NCI-H82 (cell line): ENCODE measurements at places on chromosomes 5 and 9.

- no peak for DNase-seq
These were observed 2339.2 kb downstream of the MAT2B start for GRCh38 chr5:165844571-165844970.

GRCh38 chr5:148991566-148991965, 71.3 kb downstream of the SH3TC2 start:
- DNase-seq = no peak

- DNase-seq = peak; percentile 73
These were observed 19.8 kb upstream of the NUDT12 start for GRCh38 chr5:103582364-103582763.

DNA sequence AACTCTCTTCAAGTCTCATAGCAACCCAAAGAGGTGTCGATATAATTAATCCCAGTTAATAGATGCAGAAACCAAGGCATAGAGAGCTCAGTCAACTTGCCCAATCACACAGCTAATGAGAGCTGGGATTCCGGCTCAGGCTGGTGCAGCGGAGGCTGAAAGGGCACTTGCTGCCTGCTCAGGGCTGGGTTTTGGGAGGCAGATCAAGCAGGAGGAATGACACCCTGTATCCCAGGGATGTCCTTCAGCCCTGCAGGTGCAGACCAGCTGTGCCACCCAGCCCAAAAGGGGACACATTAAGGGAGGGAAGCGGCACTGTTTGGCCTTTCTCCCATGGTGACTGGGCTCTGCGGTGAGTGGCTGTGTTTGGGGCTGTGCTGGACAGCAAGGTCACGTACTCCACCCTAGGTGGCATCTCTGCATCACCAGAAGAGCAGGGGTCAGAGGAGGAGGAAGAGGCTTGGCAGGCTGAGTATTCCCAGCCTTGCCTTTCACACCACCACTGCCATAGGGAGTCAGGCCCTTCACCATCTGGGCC, 124.1 kb downstream of the MVB12B start:
- DNase-seq = no peak

- DNase-seq = peak; percentile 7
These were observed 55.0 kb upstream of the SLC46A2 start for GRCh38 chr9:112945620-112946208.

- no peak for DNase-seq
These were observed 122.6 kb downstream of the SAXO1 start for GRCh38 chr9:18910435-18910834.

GRCh38 chr5:59123595-59124561, 541.0 kb downstream of the RAB3C start:
- peak; percentile 77 for DNase-seq

DNA sequence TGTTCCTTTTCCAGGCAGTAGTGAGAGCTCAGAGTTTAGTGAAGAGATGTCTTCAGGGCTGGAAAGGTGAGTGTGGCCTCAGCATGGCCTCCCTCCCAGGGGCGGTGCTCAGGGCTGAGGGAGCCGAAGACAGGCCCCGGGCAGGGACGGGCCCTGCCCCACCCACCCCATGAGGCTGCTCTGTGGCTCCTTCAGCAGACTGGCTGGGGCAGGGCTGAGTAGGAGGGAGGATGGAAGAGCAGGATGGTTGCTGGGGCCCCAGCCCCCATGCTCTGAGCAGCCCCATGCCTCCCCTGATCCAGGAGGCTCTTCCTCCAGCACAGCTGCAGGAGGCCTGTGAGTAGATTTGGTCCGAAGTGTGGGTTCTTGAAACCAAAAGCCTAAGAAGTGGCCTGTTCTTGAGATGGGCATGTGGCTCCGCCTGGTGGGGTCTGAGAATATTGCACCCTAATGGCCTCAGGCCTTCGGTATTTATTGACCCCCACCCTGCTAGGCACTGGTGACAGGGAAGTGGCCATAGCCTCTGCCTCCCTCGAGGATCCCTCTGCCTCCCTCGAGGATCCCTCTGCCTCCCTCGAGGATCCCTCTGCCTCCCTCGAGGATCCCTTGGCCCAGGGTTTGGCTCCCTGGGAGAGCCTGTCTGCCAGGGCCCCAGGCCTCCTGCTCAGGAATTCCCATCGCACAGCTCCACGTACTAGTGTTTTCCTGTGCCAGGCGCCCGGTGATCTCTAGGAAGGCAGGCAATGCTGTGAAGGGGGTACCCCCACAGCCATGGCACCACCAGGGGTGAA, 65.4 kb upstream of the GARNL3 start:
- peak; percentile 88 for DNase-seq

GRCh38 chr9:6576987-6577386, 68.5 kb downstream of the GLDC start:
- no peak for DNase-seq

GRCh38 chr5:90747693-90748092, 189.1 kb downstream of the ADGRV1 start:
- DNase-seq = peak; percentile 76

DNA sequence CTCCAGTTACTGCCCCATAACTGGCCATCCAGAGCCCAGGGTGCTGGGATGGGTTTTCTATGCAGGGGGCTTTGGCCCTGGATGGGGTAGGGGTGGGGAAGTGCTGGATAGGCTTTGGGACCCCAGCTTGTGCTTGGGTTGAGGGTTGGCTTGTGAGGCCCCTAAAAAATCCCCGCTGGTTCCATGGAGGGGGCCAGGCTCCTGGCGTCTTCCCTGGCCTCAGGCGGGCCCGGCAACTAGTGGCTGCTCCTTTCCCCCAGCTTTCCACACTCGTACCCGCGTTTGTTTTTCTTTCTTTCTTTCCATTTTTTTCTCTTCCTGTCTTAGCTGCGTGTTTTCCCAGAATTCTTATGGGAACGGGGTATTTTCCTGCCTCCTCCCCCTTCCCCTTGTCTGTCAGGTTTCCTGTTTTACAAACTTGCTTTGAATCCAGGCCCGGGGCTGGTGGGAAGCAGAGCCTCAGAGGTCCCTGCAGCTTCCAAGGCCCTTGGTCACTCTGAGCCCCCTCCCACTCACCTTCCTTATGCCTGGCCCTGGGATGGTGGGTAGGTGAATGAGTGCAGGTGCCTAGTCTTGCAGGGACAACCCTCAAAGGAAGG, 40.2 kb downstream of the RGS3 start:
- no peak for DNase-seq

DNA sequence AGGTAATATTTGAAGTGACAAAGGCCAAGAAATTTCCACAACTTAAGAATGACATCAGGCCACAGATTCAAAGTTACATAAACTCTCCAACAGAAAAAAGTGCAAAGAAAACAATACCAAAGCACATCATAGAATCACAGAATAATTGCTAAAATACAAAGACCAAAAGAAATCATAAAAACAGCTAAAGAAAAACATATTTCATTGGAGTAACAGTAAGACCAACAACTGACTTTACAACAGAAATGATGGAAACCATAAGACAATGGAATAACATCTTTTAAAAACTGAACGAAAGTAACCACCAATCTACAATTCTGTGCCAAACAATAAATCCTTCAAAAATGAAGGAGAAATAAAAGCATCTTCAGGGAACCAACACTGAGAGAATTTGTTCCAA, 38.3 kb downstream of the ZDHHC21 start:
- no peak for DNase-seq

- no peak for DNase-seq
These were observed 9.3 kb downstream of the HAVCR1 start for GRCh38 chr5:157049605-157050004.

DNA sequence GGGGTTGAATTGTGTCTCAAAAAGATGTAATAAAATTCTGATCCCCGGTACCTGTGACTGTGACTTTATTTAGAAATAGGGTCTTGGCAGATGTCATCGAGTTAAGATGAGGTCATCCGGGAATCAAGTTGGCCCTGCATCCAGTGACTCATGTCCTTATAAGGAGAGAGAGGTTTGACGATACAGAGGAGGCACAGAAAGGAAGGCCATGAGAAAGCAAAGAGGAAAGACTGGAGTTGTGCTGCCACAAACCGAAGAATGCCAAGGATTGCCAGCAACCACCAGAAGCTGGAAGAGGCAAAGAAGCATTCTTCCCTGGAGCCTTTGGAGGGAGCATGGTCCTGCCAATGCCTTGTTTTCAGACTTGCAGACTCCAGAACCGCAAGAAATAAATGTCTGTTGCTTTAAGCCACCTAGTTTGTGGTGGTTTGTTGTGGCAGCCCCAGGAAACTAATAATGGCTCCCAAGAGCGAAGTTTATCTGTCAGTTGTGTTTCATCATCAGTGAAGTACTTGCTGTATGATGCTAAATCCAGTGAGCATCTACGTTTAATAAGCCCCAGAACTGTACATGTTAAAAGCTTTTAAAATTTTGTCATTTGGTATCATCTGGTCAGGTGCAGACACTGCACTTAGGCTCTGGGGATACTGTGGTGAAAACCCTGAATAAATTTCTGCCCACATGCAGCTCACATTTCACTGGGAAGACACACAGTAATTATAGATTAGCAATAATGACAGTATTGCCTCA, 114.8 kb downstream of the TLE4 start:
- no peak for DNase-seq

GRCh38 chr5:175698401-175699115, 40.7 kb downstream of the HRH2 start:
- DNase-seq = no peak

GRCh38 chr5:44983006-44983405, 174.3 kb downstream of the MRPS30 start:
- DNase-seq = no peak

- no peak for DNase-seq
These were observed 206.3 kb downstream of the GABBR2 start for GRCh38 chr9:98502311-98502975.

- peak; percentile 33 for DNase-seq
These were observed 61.3 kb upstream of the TYRP1 start for GRCh38 chr9:12631866-12632265.

- peak; percentile 35 for DNase-seq
These were observed 4.0 kb upstream of the RANBP3L start for GRCh38 chr5:36305571-36306326.

GRCh38 chr5:17187011-17187785, 30.2 kb upstream of the BASP1 start:
- peak; percentile 45 for DNase-seq

DNA sequence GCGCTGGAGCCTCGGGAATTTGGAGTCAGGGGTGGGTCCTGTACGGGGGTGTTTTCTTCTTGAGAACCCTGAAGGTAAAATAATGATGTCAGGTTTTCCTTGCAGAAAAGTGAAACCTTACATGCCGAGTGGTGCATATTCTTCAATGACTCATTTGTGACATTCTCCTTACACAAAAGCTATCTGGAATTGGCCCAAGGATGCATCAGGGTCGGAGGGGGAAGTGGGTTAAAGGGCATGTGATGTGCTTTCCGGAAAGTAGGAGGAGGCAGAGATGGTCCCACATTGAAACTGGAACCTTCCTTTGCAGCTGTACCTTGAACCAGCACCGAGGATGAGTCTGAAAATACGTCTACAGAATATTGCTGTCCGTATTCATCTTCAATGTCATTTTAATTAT, 411.2 kb upstream of the IRX4 start:
- DNase-seq = no peak

DNA sequence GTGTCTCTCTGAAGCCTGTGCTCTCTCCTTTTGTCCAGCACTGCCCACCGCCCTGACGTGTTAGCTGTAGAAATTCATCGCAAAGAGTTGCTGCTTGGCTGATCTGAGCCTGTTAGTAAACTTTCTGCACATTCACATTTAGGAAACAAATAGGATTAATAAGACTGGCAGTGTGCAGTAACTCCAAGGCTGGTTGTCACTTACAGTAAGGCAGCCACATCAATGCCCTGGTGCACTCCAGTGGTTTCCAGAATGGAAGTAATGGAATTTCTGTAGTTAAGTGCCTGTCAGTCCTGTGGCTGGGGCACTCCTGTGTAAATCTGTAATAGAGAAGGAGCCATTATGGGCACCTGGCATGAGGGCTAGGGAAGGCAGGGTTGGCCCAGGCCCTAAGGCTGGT, 70.6 kb downstream of the DOCK2 start:
- DNase-seq = no peak

GRCh38 chr5:21219251-21219650, 1231.3 kb upstream of the CDH18 start:
- DNase-seq = no peak

DNA sequence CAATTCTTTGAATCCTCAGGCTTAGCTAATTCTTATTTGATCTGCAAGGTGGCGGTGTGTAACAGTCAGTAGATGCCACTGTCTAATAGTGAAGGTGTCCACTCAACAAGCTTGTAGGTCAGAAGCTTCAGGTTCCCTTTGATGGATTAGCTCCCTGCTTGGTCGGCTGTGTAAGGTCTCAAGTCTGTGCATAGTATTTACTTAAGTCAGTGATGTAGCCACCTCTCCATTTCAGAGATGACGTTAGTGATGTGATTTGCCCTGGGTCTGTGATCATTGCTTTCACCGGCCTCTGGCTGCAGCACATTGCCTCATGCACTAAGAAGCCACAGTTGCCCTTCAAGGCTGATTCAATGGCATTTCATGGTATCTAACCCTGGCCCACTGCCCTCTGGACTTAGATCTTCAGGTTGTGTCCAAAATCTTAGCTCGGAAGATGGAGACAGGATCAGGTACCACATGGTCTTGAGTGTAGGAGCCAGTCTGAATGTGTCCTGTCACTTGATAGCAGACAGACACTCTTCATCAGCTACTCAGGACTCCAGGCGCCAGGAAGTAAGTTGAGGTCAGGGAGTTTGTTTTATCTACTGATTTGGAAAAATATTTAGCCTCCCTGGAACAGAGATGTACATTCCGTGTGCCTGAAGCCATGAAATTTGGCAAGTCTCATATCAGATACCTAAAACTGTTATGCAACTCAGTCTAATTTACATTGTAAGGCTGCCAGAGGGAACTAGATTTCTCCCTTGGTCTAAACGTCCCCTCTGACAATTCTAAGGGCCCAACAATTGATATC, 42.9 kb downstream of the SUB1 start:
- no peak for DNase-seq

- no peak for DNase-seq
These were observed 37.9 kb downstream of the LHFPL2 start for GRCh38 chr5:78610636-78611035.

GRCh38 chr5:74993743-74994142, 58.6 kb downstream of the GCNT4 start:
- no peak for DNase-seq

- no peak for DNase-seq
These were observed 75.6 kb upstream of the SLC44A1 start for GRCh38 chr9:105168870-105169319.

GRCh38 chr9:27460226-27461023, 63.7 kb upstream of the IFNK start:
- DNase-seq = no peak

DNA sequence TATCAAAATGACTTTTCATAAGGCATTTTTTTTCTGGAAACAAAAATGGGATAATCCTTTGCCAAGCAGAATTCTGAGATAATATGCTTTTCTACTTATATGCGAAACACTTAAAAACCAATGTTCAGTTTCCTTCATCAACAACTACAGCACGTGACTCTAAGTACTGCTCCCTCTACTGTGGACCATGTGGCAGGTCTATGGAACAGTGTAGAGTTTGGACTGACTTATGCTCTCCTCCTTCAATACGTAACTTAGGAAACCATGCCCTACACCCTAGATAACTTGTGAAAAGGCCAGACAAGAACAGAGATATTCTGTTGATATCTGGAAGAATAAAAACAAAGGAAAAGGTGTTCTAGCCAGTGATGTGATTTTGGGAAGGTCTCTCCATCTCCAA, 111.3 kb upstream of the GNA14 start:
- no peak for DNase-seq

DNA sequence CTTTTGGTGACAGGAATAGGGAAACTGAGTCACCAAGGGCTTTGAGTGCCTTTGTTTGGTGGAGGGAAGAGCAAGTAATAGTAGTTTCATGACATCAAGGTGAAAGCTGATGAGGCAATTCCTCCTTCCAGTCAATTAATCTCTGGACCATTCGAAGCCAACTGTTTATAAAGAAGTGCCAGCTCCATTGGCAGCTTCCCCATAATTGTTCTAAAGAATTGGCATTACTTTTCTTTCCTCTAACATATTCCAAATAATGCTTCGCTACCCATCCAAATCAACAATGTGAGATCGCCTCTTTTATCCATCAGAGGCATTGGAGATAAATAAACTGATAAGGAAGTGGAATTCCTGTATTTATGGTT, 132.4 kb downstream of the NPR3 start:
- DNase-seq = no peak
